Activated T-helper 17 cell treated with anti-CD3 and anti-CD28 coated beads, Interleukin-2, amount 50 U/mL, for 72 hours (primary cell): ENCODE measurements at places on chromosomes 16 and 17. TPM values are rescaled to one million over a fixed set of nuclear protein-coding genes. Genes with fewer than 3 reads are reported as not detected.

GRCh38 chr17:11610999-11611566 is 12.8 kb downstream of the DNAH9 start:
- ATAC-seq, result no peak

DNA sequence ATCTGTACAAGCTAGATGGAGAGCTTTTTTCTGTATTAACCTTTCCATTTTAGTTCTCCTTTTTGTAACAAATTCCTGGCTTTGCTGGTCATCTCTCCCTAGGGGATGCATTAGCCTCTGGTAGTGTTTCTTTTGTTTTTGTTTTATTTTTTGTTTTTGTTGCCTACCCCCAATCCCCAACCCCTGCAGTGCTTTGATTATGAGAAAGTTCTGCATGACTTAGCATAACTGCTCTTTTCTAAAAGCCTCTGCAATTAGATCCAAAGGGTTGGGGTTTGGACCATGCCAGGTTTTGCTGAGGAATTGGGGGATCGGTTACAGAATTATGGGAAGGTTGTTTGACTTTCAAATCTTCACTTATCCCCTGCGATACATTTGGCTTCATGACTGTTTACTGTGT is 98.2 kb downstream of the ADAMTS18 start:
- no peak for ATAC-seq

DNA sequence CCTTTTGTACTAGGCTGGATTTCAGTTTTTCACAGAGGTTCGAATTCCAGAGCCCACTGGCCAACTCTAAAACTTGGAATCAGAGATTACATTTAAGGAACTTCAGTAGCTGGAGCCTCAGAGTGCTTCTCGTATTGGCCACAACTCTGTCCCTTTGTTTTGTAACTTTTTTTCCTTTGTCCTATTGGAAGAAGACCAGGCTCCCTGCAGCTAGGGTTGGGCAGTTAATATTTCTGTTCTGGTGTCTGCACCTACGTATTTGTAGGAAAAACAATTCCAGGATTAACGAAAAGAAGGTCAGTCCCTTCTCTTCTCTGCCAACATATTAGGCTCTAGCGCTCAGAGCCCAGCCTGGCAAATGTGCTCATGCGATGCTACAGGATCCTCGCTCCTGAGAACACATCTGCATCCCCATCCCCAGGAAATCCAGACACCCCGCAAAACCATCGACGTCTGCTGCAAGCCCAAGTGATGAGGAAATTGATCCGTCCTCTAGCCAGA is 1.9 kb downstream of the CDH11 start:
- no peak for ATAC-seq

- no peak for ATAC-seq
Observed at GRCh38 chr17:40938981-40939380, 1.5 kb upstream of the KRT23 start.

DNA sequence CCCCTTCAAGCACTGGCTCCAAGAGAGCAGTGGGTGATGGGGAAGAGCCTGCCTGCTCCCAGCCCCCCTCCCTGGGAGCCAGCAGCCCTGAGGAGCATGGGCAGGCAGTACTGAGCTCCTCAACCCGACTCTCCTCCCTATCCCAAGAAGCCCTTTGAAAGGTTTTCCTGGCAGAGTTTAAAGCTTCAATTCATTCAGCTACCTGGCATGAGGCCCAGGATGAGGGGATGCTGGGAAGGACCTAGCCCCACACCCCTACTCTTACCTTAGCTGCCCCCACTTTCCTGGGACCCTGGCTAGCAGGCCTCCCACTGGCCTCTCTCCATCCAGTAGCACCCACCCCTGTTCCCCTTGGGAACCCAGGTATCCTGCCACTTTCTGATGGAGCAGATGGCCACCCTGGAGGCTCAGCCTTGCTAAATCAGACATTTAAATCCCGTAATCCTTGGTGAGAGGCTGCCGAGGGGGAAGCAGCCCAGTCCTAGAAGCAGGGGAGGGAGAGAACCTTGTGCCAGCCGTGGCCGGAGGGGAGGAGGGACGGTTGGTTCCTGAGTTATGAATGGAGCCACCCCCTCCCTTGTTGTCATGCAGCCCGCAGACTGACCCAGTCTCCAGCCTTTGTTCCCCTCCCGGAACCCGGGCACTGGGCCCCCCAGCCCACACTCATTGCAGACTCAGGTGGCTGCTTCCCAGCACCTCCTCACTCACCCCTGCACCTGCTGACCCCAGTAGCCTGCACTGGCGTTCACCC is 17.1 kb downstream of the ATP1B2 start:
- ATAC-seq, result no peak

Gene FAM117A
- 25.8 TPM for total RNA-seq
